ENCODE measurements at places on chromosomes 16 and 17. TPM values are rescaled to one million over a fixed set of nuclear protein-coding genes. Genes with fewer than 3 reads are reported as not detected.

GRCh38 chr16:18836702-18837101, 35.4 kb upstream of the ARL6IP1 start:
- H3K36me3 ChIP-seq, result peaks cover 64% of the 10 kb centered on the region
- H3K4me1 ChIP-seq, result peaks cover 22% of the 10 kb centered on the region
- no peaks in the 10 kb centered on the region for H3K27me3 ChIP-seq

GRCh38 chr17:79647456-79647915, 36.6 kb upstream of the RBFOX3 start:
- H3K36me3 ChIP-seq, result no peaks in the 10 kb centered on the region
- no peaks in the 10 kb centered on the region for H3K4me1 ChIP-seq
- no peak for DNase-seq
- no peak overlapping the region for H3K4me3 ChIP-seq
- H3K27me3 ChIP-seq, result peaks cover 16% of the 10 kb centered on the region

- H3K27ac ChIP-seq, result no peak overlapping the region
- no peaks in the 10 kb centered on the region for H3K36me3 ChIP-seq
- H3K4me1 ChIP-seq, result no peaks in the 10 kb centered on the region
- DNase-seq, result no peak
Measured at GRCh38 chr16:86297391-86297790, 212.9 kb upstream of the FOXF1 start.

DNA sequence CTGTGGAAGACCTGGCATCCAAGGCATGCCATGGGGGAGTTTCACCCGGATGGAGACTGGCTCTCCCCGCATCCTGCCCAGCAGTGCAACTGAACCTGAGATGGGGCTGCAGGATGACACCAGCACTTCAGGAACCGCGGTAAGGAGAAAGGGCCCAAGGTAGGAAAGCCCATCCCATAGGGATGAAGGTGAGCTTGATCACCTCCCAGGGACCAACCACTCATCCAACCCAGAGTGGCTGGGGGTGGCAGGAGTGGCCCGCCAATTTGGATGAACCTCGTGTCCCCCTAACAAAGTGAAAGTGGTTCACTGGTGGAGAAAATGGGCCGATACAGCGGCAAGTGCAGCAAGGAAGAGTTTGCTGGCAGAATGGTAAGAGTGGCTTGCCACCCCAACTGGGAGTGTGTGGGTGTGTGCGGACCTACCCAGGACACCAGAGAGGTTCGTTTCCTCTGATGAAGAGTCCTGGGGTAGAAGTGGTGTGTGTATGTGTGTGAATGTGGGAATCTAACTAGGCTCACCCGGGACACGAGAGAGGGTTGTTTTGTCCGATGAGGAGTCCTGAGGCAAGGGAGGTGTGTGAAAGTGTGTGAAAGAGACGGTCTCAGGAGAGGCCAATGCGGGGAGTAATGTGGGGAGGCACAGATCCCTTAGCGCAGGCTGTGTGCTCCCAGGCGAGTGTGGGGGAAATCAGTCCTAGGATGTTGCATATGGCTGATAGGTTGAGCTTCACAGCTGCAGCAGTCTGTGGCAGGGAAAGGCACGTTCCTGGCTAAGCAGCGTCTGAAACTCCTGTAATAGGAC, 22.6 kb downstream of the ACSM1 start:
- DNase-seq, result no peak
- peak overlapping the region; percentile 5 for H3K27ac ChIP-seq
- H3K4me1 ChIP-seq, result peaks cover 27% of the 10 kb centered on the region
- no peaks in the 10 kb centered on the region for H3K27me3 ChIP-seq
- no peaks in the 10 kb centered on the region for H3K36me3 ChIP-seq
- H3K4me3 ChIP-seq, result no peak overlapping the region

DNA sequence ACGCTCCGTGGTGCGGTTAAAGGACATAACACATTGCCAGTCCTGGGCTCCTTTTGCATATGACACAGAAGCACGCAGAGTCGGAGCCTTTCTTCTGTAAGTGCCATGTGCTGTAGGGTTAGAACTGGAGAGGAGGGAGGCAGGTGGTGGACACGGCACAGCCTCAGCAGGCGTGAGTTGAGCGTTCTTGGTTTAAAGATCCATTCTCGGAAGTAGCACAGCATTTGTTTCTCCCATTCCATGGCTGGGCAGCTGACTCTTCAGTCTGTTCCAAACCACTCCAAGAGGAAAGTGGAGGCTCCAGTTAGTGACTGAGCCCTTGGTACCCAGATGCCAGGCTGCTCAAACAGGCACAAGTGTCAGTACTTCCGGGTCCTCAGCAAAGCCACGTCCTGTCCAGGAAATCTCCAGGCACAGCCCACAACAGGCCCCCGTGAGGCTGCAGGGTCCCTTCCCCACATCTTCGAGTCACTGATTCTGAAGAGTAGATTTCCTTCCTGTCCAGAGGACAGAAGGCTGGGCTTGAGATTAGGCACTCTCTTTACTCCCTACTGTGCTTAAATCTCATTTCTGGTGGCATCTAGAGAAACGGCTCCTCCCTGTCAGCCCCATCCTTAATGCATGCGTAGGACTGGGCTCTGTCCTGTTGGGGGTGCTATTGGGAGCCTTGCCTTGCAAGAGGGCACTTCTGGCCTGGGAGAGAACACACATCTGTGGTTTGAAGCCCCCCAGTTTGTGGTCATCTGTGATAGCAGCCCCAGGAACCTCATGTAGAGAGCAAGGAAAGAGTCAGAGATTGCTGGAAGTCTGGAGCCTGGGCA, 39.6 kb upstream of the NAT9 start:
- peaks cover 13% of the 10 kb centered on the region for H3K36me3 ChIP-seq
- H3K4me3 ChIP-seq, result no peak overlapping the region
- peak; percentile 20 for DNase-seq

DNA sequence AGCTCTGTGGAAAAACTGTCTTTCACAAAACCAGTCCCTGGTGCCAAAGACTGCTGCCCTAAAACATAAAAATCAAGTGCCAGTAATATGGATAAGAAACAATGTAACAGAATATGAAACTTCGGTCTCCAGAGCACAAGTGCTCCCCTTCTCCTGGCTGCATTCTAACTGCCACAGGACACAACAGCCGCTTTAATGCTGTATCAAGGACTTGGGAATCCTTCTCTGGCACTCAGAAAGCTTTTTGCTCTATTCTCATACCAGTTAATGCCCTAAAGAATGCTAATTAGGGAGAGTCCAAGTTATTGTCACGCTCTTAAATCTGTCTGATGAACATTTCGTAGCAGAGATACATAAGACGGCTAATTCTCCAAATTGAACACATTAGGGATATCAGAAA, 90.9 kb downstream of the PARN start:
- no peak overlapping the region for H3K27ac ChIP-seq
- H3K4me3 ChIP-seq, result no peak overlapping the region
- DNase-seq, result no peak
- no peaks in the 10 kb centered on the region for H3K4me1 ChIP-seq
- H3K36me3 ChIP-seq, result peaks cover 23% of the 10 kb centered on the region

DNA sequence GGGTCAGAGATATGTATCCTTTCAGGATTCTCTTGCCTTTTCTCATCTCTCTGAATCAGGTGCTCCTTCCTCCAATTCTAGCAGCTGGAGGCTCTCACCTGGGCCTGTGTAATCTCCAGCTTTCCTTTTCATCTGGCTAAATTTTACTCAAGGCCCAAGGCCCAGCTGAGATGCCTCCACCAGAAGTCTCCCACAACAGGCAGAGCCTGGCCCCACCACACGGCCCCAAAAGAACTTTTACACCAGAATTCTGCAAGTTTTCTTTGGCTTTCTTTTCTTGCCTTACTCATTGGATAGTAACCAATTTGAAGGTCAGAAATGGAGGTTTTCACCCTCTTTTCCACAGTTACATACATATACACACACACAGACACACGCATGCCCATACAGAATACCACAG, 14.6 kb downstream of the RND2 start:
- no peaks in the 10 kb centered on the region for H3K4me1 ChIP-seq
- no peak overlapping the region for H3K4me3 ChIP-seq
- H3K36me3 ChIP-seq, result peaks cover 6% of the 10 kb centered on the region
- DNase-seq, result no peak
- H3K27me3 ChIP-seq, result no peaks in the 10 kb centered on the region

GRCh38 chr17:52143542-52143941, 15.0 kb downstream of the CA10 start:
- no peaks in the 10 kb centered on the region for H3K36me3 ChIP-seq
- no peak overlapping the region for H3K4me3 ChIP-seq
- peaks cover 10% of the 10 kb centered on the region for H3K4me1 ChIP-seq
- no peak for DNase-seq
- H3K27ac ChIP-seq, result no peak overlapping the region

DNA sequence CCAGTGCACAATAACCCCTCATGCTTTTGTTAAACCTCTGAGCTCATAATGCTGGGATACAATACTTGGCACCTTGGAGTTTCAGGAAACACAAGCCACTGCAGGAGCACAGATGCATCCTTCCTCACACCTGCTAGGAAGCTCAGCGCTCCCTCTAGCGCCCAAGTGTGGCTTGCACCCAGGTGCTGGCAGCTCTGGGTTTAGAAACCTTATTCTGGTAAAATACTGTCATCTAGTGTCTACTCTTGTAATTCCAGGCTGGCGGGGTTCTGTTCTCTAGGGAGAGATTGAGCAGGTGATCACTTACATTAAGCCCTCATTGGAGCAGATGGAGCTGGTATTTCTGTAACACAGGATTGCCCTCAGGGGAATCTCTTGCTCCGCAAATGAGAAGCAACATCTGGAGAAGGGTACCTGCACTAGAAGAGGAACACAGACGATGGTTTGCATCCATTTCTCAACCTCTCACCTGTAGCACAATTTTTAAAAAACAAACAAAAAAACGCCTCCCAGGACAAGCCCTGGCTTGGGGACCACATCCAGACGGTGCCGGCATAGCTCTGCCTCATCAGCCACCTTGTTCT, 1.5 kb downstream of the CCL1 start:
- H3K27ac ChIP-seq, result no peak overlapping the region
- peaks cover 6% of the 10 kb centered on the region for H3K27me3 ChIP-seq
- H3K4me3 ChIP-seq, result no peak overlapping the region
- peak; percentile 90 for DNase-seq
- H3K36me3 ChIP-seq, result no peaks in the 10 kb centered on the region

GRCh38 chr17:10618202-10618635, 38.9 kb downstream of the MYH3 start:
- no peak overlapping the region for H3K4me3 ChIP-seq
- H3K27me3 ChIP-seq, result peaks cover 2% of the 10 kb centered on the region
- no peaks in the 10 kb centered on the region for H3K36me3 ChIP-seq
- H3K27ac ChIP-seq, result no peak overlapping the region
- H3K4me1 ChIP-seq, result no peaks in the 10 kb centered on the region

DNA sequence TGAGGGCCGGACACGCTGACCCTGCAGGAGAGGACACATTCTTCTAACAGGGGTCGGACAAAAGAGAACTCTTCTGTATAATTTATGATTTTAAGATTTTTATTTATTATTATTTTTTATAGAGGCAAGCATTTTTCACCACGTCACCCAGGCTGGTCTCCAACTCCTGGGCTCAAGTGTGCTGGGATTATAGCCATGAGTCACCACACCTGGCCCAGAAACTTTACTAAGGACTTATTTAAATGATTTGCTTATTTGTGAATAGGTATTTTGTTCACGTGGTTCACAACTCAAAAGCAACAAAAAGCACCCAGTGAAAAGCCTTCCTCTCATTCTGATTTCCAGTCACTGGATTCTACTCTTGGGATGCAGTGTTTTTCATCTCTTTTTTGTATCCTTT, 2.3 kb upstream of the SERPINF1 start:
- no peak overlapping the region for H3K27ac ChIP-seq
- no peak for DNase-seq
- peaks cover 2% of the 10 kb centered on the region for H3K36me3 ChIP-seq
- H3K4me1 ChIP-seq, result peaks cover 31% of the 10 kb centered on the region

DNA sequence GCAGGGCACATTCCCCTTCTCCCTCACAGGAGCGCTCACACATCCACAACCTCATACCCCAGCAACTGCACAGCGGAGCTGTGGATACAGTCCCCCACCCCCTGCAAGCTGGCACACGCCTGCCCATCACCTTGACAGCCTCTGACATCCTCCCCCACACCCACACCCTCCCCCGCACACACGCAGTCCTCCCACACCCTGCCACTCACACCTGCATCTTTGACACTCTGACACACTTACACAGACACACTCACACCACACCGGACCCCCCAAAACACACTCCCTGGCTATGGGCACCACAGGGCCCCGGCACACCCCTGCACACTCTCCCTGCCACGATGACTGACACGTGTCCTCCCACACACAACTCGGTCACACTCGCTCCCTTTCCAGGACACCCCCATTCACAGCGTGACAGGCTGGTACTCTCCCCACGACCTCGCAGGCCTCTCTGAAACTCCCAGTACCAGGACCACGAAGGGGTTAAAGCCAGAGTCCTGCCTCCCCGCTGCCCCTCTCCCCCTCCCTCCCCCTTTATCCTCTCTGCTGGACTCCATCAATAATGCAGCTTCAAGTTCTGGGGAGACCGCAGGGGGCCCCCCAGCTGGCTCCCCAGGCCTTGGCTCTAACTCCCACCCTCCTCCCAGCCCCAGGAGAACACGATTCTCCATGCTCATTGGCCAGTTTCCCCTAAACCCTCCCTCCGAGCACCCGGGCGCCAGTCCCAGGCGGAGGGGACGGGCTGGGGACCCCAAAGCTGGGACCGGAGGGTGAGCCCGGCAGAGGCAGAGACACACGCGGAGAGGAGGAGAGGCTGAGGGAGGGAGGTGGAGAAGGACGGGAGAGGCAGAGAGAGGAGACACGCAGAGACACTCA, at the start of gene PPP1R1B:
PPP1R1B (plus strand) TSS at position 782 of the 876 bp plus-strand sequence. CDS start 441 bp downstream, outside the sequence.
- peak; percentile 56 for DNase-seq
- H3K36me3 ChIP-seq, result no peaks in the 10 kb centered on the region
- H3K4me3 ChIP-seq, result peak within 1 kb of the TSS; percentile 33
- H3K4me1 ChIP-seq, result peaks cover 23% of the 10 kb centered on the region
- H3K27ac ChIP-seq, result no peak within 1 kb of the TSS

DNA sequence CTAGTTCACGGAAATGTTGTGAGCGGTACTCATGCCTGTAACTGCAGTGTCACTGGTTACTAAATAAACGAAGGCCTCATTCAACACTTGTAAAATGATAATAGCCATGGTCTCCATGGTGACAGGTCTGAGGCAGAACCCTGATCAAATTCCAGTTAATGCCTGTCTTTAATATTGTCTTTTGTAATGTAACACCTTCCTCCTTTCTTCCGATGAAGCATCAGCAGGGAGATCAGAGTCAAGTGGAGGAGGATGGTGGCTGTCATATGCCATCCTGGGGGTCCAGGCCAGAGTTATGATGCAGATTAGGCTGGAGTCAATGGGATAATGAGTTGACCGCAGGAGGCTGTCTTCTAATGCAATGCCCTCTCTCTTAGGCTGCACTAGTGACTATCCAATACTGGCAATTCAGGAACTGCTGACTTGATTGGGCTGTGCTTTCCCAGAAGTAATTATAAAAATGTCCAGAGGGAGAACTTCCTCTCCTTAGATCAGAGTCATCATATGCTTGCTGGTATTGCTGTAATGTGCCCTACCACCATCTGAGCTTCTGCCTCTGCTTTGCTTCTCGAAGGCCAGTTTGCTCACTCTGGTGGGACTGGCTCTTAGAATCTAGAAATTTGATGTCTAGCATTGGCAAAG, 419.1 kb downstream of the CA10 start:
- H3K4me3 ChIP-seq, result no peak overlapping the region

- peak overlapping the region; percentile 24 for H3K27ac ChIP-seq
- DNase-seq, result peak; percentile 7
- no peaks in the 10 kb centered on the region for H3K4me1 ChIP-seq
- H3K4me3 ChIP-seq, result no peak overlapping the region
- H3K27me3 ChIP-seq, result no peaks in the 10 kb centered on the region
Measured at GRCh38 chr16:81668243-81669097, 110.6 kb upstream of the PLCG2 start.

CCL8 gene
- not detected for total RNA-seq

ITGAD gene
- not detected for total RNA-seq

EFNB3 gene
- total RNA-seq, result not detected

TCAP gene
- 1.3 TPM for total RNA-seq
